LHCN-M2 (cell line): ENCODE measurements at places on chromosomes 3 and 15.
A peak's percentile ranks its signal among the peaks of the same experiment; 100 is the strongest.

GRCh38 chr15:71276336-71276665 lies 161.0 kb downstream of the THSD4 start:
- DNase-seq: no peak

DNA sequence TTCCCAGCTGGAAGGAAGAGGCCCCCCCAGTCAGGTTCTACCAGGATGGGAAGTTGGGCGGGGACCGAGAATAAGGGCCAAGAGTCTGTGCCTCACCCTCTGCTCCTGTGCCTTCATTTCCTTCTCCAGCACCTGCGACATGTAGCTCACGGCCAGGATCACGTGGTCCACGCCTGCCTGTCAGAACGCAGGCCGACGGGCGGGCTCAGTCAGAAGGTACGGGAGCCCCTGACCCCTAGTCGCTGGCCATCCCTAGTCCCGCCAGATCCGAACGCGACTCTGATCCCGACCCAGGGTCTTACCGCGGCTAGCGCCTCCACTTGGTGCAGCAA lies 489 bp downstream of the GMPPB start:
- DNase-seq: no peak

DNA sequence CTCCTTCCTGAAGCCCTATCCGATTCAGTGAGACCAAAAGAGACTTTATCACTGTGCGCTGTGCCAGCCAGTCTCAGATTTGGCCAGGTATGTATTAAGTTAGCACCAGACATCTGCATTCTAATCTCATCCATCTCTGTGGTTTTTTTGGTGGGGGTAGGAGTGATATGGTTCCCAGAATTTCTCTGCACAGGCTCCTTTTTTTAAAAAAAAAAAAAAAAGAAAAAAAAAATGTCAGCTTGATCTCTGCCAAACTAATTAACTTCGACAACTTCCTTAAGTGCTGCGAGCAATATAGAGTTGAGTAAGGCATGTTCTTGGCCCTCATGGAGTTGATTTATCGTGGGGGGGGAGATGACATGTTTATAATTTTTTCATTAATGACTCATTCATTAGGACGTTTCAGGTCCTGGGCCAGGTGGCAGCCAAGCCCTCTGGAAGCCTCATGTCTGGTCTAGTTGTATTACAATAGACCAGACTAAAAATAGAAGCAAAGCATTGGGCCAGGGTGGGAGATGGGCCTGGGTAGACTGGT lies 12.9 kb downstream of the SLCO3A1 start:
- DNase-seq: no peak

DNA sequence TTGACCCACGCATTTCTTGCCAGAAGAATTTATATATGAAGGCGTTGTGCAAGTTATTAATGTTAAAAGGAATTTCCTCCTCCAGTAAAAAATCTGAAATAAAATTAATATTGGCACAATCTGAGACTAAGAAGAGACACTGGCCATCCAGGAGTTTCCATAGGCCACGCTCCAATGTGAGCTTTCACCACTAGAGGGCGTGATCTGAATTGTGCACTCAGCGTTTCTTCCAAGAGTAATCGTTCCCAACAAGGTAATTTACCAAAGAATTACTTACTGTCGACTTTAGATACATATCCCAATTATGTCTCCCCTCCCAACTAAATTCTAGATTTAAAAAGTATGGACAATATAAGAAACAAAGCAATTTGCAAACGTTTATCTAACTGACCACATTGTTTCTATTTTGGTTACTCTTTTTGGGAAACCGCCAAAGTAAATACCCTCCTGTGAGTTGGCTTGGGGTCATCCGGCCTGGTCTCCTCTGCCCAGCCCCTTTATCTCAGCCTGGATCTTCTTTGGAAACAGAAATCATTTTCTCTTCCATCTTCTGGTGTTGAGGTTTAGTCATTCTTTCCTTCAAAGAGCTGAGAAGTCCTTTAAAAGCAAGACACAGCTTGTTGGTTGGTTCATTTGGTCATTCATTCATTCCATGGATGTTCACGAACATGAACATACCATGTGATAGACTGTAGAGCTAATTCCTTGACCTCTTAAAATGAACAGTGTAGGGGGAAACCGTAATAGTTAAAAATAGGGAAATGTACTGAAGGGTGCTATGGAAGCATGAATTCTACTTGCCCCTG lies 26.2 kb downstream of the POLR2M start:
- DNase-seq: peak; percentile 61
